ENCODE measurements at places on chromosomes 7 and 10.
A peak's percentile ranks its signal among the peaks of the same experiment; 100 is the strongest.

DNA sequence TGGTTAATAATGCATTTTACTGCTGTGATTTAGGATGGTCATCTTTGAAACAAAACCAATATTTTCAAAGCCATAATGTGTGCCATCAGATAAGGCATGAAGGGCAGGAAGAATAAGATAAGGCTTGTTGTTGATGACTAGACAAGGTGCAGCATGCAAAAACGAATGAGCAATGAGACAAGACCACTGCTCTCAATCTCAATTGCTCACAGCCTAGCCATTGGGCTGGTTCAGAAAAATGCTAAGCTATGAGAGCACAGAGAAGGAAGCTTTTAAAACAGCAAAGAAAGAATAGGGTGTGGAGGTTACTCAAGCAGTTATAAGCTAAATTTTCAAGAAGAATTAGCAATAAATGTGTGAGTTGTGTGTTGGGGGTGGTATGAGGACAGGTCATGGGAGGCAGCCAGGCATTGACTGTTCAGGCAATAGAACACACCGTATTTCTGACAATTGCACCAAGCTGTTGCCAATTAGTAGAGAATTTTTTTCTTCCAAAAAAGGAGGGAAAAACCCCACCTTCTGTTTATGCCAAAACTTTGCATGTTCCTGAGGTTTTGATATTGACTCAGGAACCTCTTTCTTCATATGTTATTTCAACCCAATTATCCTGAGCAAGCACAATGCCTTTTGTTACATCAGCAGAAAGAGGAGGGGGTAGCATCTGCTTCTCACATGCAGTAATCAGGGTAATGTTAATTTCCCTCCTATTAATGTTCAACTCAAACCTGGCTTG is 276.5 kb downstream of the HDAC9 start:
- H3K27me3 ChIP-seq = no peaks in the 10 kb centered on the region
- DNase-seq = no peak
- H3K4me3 ChIP-seq = no peak overlapping the region
- H3K27ac ChIP-seq = no peak overlapping the region
- peaks cover 2% of the 10 kb centered on the region for H3K4me1 ChIP-seq

- peaks cover 23% of the 10 kb centered on the region for H3K36me3 ChIP-seq
- H3K27me3 ChIP-seq = no peaks in the 10 kb centered on the region
- no peak overlapping the region for H3K4me3 ChIP-seq
- peak; percentile 34 for DNase-seq
- H3K27ac ChIP-seq = no peak overlapping the region
- H3K4me1 ChIP-seq = no peaks in the 10 kb centered on the region
Measured at GRCh38 chr7:7228472-7228871, 46.1 kb downstream of the C1GALT1 start.

DNA sequence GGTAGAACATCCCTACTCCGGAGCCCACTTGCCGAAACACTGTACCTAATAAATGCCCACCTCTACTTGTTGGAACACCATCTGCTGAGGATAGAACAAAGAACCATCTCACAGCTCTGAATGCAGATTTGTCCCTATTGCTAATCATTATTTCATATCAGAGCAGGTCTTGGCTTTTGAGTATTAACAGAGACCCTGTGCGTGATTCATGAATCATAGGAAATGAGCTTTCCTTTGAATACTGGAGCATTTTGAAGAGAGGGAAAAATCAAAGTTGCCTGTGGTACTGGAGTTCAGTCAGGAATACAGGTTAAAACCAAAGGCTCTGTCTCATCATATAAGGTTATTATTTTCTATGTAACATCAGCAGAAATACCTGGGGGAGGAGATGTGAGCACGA is 1132.3 kb downstream of the XPNPEP1 start:
- no peaks in the 10 kb centered on the region for H3K27me3 ChIP-seq
- no peaks in the 10 kb centered on the region for H3K36me3 ChIP-seq
- no peaks in the 10 kb centered on the region for H3K4me1 ChIP-seq
- H3K4me3 ChIP-seq = no peak overlapping the region
- no peak overlapping the region for H3K27ac ChIP-seq
- DNase-seq = no peak

DNA sequence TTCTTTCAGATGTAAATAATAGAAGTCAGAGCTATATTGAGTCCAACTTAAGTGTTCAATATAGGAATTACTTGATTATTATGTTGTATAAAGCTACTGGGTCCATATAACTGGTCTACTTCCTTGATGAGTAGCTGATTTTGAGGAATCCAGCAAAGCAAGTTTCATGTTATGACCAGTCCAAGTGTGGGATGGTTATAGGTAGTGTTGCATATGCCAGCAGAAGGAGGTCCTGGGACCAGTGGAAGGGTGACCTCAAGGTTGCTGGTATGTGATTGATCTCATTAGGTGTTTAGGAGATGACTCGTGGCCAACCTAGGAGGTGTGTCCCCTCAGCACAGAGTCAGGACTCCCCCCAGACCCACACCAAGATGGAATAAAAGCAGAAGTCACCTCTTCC is 551.5 kb downstream of the KCNMA1 start:
- no peak for DNase-seq
- H3K36me3 ChIP-seq = peaks cover 16% of the 10 kb centered on the region
- H3K27me3 ChIP-seq = no peaks in the 10 kb centered on the region
- H3K4me3 ChIP-seq = no peak overlapping the region
- H3K27ac ChIP-seq = no peak overlapping the region

- no peak overlapping the region for H3K27ac ChIP-seq
- H3K4me3 ChIP-seq = no peak overlapping the region
- no peaks in the 10 kb centered on the region for H3K4me1 ChIP-seq
- peaks cover 31% of the 10 kb centered on the region for H3K36me3 ChIP-seq
- H3K27me3 ChIP-seq = no peaks in the 10 kb centered on the region
Measured at GRCh38 chr7:30062587-30062986, 34.4 kb downstream of the PLEKHA8 start.

DNA sequence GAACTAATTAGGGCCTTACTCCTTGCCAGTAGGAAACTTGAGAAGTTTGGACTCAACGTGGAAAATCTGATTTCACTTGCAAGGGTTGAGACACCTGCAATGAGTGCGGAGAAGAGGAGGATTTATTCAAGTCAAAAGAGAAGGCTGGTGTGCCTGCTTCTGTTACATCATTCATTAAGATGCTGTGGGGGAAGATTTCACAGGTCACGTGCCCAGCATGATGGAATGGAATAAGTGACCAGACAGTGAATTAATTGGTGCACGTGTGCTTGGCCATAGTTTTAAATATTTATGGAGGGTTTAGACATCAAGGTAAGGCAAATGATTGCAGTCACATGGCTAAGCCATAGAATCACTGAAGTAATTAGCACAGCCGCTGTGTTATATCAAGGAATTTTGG is 155.0 kb downstream of the C7orf25 start:
- no peak overlapping the region for H3K27ac ChIP-seq
- no peak overlapping the region for H3K4me3 ChIP-seq
- DNase-seq = no peak
- H3K4me1 ChIP-seq = no peaks in the 10 kb centered on the region
- H3K27me3 ChIP-seq = no peaks in the 10 kb centered on the region

GRCh38 chr7:95367606-95368005 is 28.6 kb downstream of the PON3 start:
- no peak for DNase-seq
- H3K27me3 ChIP-seq = no peaks in the 10 kb centered on the region
- no peak overlapping the region for H3K4me3 ChIP-seq
- no peaks in the 10 kb centered on the region for H3K4me1 ChIP-seq
- H3K27ac ChIP-seq = no peak overlapping the region

- peaks cover 10% of the 10 kb centered on the region for H3K4me1 ChIP-seq
- no peak for DNase-seq
- H3K27me3 ChIP-seq = no peaks in the 10 kb centered on the region
- H3K4me3 ChIP-seq = no peak overlapping the region
Measured at GRCh38 chr10:12405342-12406320, 56.3 kb downstream of the CAMK1D start.

- H3K4me1 ChIP-seq = peaks cover 6% of the 10 kb centered on the region
- DNase-seq = peak; percentile 74
- H3K36me3 ChIP-seq = no peaks in the 10 kb centered on the region
Measured at GRCh38 chr10:100886963-100887362, 25.8 kb upstream of the SLF2 start.

DNA sequence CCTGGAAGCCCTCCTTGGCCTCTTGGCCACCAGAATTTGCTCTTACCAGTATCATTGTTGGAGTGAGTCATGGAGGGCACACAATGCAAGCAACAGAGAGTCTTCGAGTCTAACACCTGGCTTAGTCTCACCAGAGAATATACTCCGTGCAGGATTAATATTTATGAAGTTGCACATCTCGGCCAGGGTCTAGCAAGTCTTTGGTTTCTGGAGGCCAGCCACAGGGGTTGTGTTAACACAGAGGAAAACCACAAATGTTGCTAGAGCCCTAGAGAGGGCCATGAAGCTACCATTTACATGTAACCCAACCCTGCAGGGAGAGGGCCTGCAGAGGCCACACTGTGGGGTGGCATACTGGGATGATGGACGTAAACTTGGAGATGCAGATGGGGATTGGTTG is 71.8 kb downstream of the MTPN start:
- no peak overlapping the region for H3K4me3 ChIP-seq
- peaks cover 1% of the 10 kb centered on the region for H3K4me1 ChIP-seq
- H3K27ac ChIP-seq = no peak overlapping the region
- DNase-seq = no peak
- no peaks in the 10 kb centered on the region for H3K27me3 ChIP-seq
- no peaks in the 10 kb centered on the region for H3K36me3 ChIP-seq

DNA sequence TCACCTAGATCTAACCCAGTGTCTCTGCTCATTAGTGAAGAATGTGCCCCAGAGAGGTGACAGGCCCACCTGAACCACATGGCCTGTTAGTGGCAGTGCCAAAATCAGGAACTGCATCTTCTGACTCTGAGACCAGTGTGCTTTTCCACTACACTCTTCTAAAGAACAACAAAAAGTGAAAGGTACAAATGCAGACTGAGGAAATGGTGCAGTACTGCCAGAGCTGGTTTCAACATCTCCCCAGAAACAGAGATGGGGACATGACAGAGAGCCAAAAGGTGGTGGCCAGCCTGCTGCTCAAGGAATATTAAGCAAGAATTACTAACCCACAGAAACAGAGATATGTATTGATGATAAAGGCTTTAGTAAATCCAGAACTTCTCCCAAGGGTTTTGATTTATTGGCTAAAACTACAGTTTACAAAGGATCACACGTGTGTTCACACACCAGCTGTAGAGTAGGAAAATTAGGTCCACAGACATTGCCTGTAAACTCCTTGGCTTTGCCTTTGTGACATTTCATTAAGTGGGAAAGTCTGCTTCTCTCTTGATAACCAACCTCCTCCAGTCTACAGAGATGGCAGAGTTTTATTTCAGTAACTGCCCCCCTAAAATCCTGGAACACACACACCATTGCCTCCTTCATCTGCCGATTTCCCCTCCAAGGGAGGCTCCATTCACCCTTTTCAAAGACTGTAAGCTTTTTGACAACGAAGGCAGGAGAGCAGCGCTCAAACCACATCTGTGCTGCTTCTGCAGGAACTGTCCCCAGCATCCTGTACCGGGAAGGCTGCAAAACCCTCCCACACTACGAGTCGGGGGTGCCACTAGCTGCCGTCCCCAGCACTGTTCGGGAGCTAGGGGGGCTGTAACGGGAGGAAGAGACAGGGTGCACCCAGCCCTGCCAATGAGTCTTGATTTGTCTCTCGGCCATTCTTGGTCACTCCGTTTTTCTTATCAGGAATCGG is 29.8 kb downstream of the GSDME start:
- H3K4me3 ChIP-seq = no peak overlapping the region
- H3K4me1 ChIP-seq = peaks cover 8% of the 10 kb centered on the region
- DNase-seq = no peak
- peaks cover 20% of the 10 kb centered on the region for H3K36me3 ChIP-seq
- no peak overlapping the region for H3K27ac ChIP-seq

DNA sequence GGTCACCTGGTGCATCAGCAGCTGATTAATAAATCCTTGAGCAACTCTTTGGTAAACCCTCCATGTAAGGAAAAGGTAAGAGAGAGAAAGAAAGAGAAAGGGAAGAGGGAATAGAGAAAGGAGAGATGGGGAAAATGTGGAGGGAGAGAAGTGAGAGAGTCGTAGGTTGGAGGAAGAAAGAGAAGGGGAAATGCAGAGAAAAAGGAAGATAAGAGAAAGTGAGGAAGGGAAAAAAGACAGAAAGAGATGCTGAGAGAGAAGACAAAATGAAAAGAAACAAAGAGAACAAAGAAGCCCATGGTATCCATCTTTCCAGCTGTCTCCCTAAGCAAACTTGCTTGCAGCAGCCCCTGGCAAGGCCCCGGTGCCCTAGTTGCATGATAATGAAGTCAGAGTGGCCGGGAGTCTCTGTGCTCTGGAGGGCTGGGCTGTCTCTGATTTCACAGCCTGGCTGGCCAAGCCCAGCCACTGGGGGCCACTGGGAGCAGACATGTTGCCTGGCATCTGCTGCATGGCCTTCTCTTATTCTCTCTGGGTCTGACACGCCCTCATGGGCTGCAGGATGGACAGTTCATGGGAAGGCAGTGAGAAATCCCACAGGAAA is 48.4 kb downstream of the PRR15 start:
- H3K27me3 ChIP-seq = no peaks in the 10 kb centered on the region
- no peaks in the 10 kb centered on the region for H3K36me3 ChIP-seq
- DNase-seq = no peak

DNA sequence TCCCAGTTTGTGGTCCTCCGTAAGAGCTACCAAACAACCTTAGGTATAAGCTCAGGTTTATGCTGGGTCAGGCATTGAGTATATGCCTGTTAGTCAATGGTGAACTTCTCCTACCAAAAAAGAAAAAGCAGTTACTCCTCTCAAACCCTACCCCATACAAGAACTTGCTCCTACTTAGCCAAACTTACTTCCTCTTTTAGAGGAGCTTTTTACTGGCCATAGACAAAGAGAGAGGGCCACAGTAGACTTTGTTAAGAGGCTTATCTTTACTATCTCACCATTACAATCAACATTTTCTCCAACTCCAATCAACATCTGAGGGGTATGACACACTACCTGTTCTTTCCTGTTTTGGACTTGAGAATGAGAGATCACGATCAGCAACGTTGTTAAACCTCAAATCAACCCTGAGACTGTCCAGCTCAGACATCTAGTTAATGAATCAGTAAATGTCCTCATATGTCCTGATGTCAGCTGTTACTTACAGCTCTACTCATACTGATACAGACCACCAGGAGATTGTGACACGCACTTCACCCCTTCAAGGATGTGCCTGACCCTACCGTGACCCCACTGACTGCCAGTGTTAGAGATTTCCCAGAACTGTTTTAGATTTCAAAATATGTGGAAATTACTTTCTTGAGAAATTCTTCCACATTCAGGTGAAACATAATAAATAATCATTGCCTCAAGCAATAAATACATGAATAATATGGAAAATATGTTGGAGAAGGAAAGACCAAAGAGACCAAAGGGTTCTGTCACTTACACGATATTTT is 18.4 kb upstream of the CCDC71L start:
- no peak overlapping the region for H3K27ac ChIP-seq
- no peaks in the 10 kb centered on the region for H3K36me3 ChIP-seq
- H3K27me3 ChIP-seq = no peaks in the 10 kb centered on the region
- no peaks in the 10 kb centered on the region for H3K4me1 ChIP-seq
- no peak overlapping the region for H3K4me3 ChIP-seq

GRCh38 chr7:96784597-96784996 is 75.0 kb upstream of the SEM1 start:
- H3K27ac ChIP-seq = no peak overlapping the region
- no peaks in the 10 kb centered on the region for H3K4me1 ChIP-seq
- no peaks in the 10 kb centered on the region for H3K27me3 ChIP-seq
- H3K4me3 ChIP-seq = no peak overlapping the region
